Transverse colon (tissue), 4 donors: ENCODE measurements at places on chromosomes 5 and 9. TPM values are rescaled to one million over a fixed set of nuclear protein-coding genes. Genes with fewer than 3 reads are reported as not detected.

The F2R gene
- total RNA-seq: 5.6 TPM

The QSOX2 gene
- total RNA-seq: 4.4 TPM

DNA sequence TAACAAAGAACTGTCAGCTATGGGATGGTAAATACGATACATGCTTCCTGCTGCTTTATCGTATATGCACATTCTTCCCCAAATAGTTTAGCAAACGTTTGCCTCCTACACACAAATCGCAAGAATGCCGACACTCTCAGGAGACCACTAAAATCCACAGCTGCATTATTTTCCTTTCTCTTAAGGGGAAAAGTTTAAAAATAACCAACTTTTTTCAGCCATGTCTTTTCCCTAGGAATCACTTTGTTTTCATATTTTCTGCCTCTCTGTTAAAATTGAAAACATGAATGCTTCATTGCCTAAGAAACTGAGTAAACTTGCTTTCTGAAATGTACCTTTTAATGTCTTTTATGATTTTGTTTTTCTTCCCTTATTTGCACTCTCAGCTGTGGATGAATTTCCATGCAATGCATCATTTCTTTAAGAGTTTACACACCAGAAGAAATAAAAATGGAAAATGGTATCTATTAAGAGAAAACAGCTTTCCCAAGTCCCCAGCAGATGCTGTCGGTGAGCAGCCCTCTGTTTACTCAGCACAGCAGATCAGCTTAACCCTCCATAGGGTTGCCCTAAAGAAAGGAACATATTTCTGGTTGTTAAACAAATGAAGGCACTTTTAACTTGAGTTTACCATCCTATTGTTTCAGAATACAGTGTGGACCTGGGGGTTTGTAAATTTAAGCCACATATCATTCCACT, 66.2 kb downstream of the IZUMO3 start:
- DNase-seq: no peak

- DNase-seq: no peak
Observed at GRCh38 chr5:64315778-64316177, 150.1 kb downstream of the RNF180 start.
